ENCODE measurements at places on chromosomes 12 and 14.

DNA sequence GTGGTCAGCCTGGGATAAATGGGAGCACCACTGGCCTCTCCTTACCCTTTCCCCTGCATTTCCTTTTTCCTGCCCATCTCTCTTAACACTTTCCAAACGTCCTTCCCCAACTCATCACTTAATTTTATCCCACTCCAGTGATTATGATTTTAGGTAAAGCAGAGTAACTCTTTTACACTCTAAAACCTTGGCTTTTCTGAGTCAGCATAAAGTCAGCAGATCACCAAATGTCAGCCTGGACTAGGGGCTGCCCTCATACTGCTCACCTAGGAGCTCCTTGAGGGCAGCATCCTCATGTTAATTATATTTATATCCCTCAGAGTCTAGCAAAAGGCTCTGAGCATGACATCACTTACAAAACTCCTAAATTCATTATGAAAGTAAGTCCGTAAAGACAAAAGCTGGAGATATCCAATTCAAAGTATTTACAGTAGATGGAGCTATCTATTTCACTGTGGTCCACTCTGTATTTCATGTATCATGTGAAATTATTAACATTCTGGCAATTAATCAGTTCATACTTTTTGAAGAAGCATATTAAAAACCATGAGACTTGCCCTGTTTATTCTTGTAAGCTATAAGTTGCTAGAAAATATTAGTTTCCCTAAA is 17.0 kb upstream of the DICER1 start:
- DNase-seq = no peak

DNA sequence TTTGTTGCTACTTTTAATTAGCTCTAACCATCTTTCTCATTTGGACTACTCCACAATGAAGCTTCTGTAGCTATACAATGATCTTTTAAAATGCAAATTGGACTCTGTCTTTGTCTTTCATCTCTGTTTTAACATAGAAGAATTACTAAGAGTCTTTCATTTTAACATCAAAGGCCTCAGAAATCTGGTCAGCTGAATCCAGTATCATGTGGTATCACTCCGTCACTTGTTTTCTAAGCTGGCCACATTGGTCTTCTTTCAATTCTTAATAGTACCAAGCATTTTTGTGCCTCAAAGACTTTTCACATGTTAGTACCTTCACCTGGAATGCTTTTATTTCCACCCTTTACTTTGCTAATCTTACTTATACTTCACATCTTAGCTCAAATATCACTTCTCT is 95.5 kb upstream of the SLC16A7 start:
- no peak for DNase-seq

DNA sequence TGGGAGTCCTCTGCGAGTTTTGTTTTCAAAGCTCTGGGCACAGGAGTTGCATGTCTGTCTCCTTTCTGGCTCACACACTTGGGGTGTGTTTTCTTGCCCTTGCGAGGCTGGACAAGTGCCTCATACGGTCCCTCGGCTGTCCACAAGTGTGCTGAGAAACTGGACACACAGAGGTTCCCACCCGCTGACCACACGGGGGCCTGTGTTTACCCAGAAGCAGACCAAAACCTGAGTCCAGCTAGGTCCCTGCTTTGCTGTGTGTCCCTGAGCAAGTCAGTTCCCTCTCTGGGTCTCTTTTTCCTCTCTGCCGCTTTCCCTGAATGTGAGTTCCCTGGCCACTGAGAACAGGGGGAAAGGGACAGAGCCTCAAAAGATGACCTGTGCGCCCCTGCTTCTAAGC is 678 bp upstream of the OAS2 start:
- no peak for DNase-seq

DNA sequence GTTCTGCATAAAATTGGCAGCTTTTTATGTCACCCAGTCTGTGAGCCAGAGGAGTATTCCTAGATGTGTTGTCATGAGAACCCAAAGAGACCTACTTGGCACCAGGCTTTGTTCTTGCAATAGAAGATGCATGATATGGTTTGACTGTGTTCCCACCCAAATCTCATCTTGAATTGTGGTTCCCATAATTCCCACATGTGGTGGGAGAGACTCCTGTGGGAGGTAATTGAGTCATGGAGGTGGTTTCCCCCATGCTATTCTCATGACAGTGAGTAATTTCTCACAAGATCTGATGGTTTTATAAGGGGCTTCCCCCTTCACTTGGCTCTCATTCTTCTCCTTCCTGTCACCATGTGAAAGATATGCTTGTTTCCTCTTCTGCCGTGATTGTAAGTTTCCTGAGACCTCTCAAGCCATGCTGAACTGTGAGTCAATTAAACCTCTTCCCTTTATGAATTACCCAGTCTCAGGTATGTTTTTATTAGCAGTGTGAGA is 572.0 kb upstream of the ATP2B1 start:
- DNase-seq = no peak

GRCh38 chr12:7460375-7461259 is 16.7 kb upstream of the CD163L1 start:
- DNase-seq = peak; percentile 42

DNA sequence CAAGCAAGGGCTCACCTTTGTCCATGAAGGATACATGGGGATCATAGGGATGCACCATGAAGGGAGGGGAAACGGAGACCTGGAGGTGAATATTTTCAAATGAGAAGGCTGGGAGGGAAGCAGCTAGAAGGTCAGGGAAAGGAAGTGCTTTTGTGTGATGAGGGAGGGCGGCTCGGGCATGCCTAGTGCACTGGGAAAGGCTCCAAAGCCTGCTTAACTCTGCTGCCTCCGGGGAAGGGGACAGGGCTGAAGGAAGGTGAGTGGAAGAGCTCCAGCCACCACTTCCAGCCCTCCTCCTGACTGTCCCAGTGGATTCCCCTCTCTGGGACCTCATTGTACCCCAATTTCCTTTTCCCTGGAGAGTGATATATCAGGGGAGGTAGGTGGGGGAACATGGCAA is 149.4 kb upstream of the PRMT8 start:
- no peak for DNase-seq

DNA sequence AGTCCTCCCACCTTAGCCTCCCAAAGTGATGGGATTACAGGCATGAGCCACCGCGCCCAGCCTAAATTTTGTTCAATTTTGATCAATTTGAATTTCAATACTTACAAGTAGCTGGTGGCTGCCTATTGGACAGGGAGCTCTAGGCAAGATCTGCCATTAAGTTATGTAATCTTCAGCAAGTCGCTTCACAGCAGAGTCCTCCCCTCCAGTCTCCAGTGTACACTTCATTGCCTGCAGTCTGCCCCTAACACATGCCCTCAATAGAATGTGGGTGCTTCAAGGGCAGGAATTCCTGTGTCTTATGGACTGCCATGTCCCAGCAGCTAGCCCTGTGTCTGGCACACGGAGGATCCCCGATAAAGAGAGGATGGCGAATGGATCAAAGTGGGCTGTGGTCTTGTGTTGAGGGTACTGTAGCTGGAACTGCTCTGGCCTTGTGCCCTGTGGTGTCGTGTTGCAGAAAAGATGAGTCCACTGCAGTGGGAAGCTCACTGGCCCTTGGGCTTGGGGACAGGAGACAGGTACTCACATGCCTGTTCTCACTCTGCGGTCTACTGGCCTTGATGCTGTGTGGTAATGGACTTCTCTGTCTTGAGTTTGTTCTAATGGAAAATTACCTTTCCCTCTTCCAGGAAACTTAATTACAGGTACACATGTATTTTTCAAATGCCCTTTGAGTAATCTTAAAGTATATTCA is 67.6 kb downstream of the TECPR2 start:
- no peak for DNase-seq

DNA sequence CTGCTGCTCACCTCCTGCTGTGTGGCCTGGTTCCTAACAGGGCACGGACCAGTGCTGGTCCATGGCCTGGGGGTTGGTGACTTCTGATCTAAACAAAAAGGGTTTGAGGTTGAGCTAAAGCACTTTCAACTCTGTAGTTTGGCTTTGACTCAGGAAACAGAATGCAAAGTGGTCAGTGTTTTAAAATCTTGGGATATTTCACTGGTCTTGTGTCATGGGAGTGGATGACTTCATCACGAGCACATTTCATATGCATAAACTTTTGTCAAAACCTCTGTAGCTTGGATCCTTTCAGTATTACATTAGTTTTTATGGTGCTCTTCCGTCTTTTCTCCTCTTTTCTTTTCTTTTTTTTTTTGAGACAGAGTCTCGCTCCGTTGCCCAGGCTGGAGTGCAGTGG is 25.6 kb downstream of the FAM161B start:
- DNase-seq = no peak
